Stomach (tissue), 19 donors: ENCODE measurements at places on chromosomes 4 and X. TPM values are rescaled to one million over a fixed set of nuclear protein-coding genes. Genes with fewer than 3 reads are reported as not detected.

The MEPE gene
- polyA plus RNA-seq = not detected

The GRK4 gene
- 2.8 TPM for polyA plus RNA-seq

The ABLIM2 gene
- polyA plus RNA-seq = 2.3 TPM

The RIPPLY1 gene
- polyA plus RNA-seq = not detected

The RS1 gene
- not detected for polyA plus RNA-seq

The HOPX gene
- polyA plus RNA-seq = 60.2 TPM

The HTR2C gene
- polyA plus RNA-seq = not detected

The C1QTNF7 gene
- 0.68 TPM for polyA plus RNA-seq

The NALF2 gene
- polyA plus RNA-seq = 1.1 TPM

The C4orf51 gene
- polyA plus RNA-seq = not detected

The PDGFRA gene
- 32.1 TPM for polyA plus RNA-seq

The ARMCX4 gene
- polyA plus RNA-seq = 4.5 TPM

The GPAT3 gene
- 1.7 TPM for polyA plus RNA-seq

The TMEM255A gene
- 0.73 TPM for polyA plus RNA-seq

The APBB2 gene
- 4.7 TPM for polyA plus RNA-seq

DNA sequence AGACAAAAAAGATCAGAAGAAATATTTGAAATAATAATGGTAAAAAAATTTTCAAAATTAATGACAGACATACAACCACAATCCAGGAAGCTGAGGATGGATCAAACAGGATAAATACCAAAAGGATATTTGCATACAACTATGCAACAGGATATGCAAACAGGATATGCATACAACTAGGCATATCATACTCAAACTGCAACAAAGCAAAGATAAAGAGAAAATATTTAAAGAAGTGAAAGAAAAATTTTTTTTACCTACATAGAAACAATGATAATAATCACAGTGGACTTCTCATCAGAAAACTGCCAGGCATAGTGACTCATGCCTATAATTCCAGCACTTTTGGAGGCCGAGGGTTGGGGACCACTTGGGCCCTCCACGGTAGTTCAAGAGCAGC lies 11.3 kb upstream of the DHX15 start:
- DNase-seq = no peak

GRCh38 chrX:148588649-148589310 lies 88.4 kb downstream of the AFF2 start:
- DNase-seq = no peak

DNA sequence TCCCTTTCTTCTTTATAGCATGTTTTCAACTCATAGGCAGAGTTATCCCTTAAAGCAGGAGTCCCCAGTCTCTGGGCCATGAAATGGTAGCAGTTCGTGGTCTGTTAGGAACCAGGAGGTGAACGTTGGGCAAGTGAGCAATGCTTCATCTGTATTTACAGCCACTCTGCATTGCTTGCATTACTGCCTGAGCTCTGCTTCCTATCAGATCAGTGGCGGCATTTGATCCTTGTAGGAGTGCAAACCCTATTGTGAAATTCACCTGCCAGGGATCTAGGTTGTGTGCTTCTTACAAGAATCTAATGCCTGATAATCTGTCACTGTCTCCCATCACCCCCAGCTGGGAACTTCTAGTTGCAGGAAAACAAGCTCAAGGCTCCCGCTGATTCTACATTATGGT lies 39.8 kb downstream of the DTHD1 start:
- no peak for DNase-seq

GRCh38 chr4:61379406-61379805 lies 179.3 kb downstream of the ADGRL3 start:
- no peak for DNase-seq

DNA sequence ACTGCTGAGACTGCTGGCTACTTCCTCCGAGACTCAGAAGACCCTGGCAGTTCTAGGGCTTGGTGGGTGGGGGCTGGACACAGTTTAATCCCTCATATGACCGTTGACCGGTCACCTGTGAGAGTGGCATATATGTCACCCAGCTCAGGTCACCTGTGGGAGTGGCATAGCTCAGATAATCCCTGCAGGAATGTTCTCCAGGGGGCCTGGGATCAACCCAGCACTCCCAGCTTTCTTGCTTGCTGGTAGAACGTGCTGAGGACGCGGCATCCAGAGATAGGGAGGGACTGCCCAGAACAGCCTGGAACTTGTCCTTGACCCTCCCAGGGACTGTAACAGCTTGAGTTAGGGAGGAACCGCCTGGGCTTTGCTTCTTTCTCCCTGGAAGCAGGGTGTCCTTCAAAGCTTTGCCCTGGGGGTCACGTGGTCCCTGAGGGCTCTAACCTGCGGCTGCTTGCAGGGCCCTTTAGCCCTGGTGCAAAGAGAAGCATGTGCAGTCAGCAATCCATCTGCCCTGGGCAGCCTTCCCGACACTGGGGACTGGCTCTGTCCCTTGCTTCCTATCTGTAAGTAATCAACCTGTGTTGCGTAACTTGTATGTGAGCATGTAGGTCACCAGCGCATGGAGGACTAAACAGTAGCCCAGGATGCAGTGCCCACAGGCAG lies 55.3 kb downstream of the ZFYVE28 start:
- peak; percentile 73 for DNase-seq

DNA sequence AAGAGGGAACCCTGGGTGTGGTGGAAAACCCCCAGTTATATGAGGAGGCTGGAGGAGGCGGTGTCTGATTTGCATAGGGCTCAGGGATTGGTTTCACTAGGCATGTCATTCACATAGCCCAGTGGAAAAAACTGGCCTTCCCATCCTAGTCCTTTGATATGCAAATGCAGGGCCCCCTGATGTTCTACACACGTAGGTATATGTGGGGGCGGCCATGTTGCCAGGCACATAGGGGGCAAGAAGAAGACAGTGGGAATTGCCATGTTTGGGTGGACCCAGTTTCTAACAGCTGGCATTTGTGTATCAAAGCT lies 34.0 kb upstream of the ENPP6 start:
- DNase-seq = no peak

DNA sequence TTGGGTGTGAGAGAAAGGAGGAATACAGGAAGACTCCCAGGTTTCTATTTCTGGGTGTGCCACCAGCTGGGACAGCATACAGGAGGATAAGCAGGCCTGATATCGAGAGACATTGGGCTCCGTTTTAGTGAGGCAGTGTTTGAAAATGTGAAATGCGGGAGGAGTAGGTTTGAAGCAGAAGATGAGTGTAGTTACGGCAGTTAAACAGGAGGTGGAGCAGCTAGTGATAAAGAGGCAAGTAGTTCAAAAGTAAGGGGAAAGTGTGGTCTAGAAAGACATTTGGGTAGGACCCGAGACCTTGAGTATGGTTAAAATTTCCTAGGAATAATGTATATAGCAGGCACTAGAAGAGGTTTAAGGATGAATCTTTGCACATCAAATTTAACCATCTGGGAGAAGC lies 42.4 kb downstream of the DCUN1D4 start:
- peak; percentile 43 for DNase-seq

DNA sequence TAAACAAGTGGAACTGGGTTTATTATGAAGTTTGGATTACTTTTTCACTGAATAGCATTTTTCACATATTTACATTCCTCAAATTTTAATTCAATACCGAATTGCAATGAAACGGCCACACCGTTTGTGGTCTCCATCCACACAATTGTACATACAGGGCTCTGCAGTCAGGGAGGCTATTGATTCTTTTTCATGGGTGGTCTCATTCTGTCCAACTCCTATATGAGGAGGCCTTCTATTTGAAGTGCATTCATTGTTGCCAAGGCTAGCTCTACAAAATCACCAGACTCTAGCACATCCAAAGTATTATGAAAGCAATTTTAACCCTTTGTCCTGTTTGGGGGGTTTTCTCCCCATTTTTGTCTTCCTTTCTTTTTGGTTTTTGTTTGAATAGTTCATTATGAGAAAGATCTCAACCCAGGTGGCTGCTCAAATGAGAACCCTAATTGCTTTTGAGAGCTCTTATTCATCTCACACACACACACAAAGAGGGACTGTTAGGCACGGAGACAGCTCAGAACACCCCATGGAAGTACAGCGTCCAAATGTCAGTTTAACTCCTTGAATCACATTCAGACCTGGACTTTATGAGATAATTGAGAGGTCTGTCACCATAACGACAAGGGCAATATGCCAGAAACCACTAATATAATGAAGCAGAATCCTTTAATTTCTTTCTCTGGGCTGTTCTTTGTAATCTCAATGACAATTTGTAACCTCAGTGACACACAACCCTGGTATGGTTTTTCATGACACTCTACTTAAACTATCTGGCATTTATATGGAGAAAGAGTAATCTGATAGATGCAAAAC lies 79.4 kb downstream of the NLGN4X start:
- no peak for DNase-seq

DNA sequence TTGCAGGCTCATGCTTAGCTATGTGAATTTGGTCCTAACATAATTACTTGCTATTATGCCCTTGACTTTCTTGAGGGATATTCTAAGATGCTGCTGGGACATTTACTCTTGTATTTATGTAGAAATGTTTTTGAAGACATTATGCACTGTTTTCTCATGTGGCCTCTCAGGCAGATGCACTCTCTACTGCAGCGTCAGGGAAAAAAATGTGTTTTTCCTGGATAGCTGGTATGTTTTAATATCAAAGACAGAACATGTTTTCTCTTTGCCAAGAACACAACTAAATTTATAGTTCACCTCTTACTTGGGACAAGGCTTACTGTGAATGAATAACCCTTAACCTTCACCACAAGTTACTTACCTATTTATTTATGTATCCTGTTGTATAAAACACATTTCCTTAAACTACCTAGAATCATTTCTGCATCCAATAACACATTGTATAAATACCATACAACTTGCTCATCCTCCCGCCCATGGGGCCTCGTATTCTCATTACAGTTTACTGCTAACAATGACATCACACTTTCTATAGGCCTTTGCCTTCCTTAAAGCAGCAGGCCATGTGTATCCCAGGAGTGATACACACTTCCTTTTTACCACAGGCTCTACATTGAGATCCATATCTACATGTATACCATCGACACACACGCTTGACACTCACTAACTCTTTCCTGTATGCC lies 178.7 kb downstream of the SLIT2 start:
- no peak for DNase-seq

DNA sequence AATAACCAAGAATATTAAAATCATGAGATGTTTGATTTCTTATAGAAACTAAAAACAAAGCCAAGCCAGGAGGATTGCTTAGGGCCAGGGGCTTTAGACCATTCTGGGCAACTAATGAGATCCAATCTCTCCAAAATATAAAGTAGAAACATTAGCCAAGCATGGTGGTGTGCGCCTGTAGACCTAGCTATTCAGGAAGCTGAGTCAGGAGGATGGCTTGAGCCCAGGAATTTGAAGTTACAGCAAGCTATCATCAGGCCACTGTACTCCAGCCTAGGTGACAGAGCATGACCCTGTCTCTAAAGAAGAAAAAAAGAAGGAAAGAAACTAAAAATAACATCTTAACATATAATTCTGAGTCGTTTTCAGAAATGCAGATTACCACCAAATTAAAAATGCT lies 96.7 kb downstream of the NAF1 start:
- no peak for DNase-seq

- DNase-seq = no peak
Observed at GRCh38 chr4:142923619-142924018, 77.5 kb upstream of the INPP4B start.

- no peak for DNase-seq
Observed at GRCh38 chr4:140250989-140251552, 97.1 kb upstream of the MAML3 start.

DNA sequence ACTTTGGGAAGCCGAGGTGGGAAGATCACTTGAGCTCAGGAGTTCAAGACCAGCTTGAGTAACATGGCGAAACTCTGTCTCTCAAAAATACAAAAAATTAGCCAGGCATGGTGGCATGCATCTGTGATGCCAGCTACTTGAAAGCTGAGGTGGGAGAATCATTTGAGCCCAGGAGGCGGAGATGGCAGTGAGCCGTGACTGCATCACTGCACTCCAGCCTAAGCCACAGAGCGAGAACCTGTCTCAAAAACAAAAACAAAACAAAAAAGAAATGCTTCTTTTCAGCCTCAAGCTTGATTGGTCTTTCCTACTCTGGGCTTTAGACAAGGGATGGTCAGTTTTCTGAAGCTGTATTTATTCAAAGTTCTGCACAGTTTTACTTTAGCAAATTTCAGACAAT lies 15.8 kb upstream of the DHRSX start:
- DNase-seq = no peak

DNA sequence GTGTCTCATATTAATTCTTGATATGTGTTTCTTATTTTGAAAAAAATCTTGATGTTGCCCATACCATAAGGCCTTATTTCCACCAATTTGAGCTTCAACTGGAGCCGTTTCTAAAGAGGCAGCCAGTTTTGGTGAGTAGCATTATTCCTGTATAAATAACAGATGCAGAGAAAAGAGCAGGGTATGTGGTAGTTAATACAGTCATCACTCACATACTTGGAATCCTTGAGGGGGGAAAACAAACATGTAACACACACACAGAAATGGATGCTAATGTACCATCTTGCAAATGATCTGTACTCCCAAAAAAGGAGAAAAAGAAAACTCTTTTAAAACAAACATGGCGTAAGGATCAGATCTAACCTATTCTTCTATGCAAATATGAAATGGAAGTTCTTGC lies 389.7 kb downstream of the GPM6A start:
- no peak for DNase-seq

- no peak for DNase-seq
Observed at GRCh38 chr4:78737035-78737434, 39.1 kb upstream of the BMP2K start.

DNA sequence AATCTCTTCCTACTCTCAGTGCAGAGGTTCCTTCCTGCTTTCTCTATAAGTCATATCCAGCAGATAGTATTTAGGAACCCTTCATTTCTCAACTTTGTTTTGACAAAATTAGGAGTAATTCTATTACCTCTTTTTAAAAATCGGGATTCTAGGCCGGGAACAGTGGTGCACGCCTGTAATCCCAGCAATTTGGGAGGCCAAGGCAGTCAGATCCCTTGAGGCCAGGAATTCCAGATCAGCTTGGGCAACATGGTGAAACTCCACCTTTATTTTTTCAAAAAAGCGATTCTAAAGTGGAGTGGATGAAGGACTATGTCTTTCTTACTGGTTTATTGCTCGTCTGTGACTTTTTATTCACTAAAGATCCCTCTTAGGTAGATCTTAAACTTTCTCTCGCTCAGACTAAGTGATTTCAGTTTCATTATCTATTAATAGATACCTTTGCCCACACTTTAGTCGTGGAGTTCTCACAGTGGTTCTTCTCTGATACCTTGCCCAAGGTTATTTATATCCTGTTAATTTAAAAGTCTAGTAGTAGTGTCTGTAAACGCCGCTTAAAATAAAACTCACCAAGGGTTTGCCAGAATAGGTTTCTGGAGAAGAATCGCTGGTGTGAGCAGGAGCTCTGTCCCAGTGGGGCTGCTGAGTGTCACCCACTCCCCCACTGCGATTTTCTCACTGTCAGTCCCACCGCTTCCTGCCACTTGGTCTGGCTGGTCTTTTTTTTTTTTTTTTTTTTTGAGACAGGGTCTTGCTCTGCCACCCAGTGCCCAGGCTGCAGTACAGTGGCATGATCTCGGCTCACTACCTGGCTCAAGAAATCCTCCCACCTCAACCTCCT lies 27.0 kb upstream of the TMEM131L start:
- peak; percentile 28 for DNase-seq

- DNase-seq = peak; percentile 8
Observed at GRCh38 chr4:120918788-120919187, 3.7 kb downstream of the PRDM5 start.

- no peak for DNase-seq
Observed at GRCh38 chrX:34491126-34491525, 166.0 kb downstream of the TMEM47 start.
